ENCODE measurements at places on chromosomes 13 and 19. TPM values are rescaled to one million over a fixed set of nuclear protein-coding genes. Genes with fewer than 3 reads are reported as not detected.

WDR87 gene
- total RNA-seq: not detected

MYH14 gene
- 84.8 TPM for total RNA-seq

NCAN gene
- total RNA-seq: not detected

ZFP30 gene
- total RNA-seq: 15.1 TPM

GIPR gene
- 1.2 TPM for total RNA-seq

RUBCNL gene
- 3.9 TPM for total RNA-seq

IFNL1 gene
- total RNA-seq: not detected

SIGLEC8 gene
- not detected for total RNA-seq

DNA sequence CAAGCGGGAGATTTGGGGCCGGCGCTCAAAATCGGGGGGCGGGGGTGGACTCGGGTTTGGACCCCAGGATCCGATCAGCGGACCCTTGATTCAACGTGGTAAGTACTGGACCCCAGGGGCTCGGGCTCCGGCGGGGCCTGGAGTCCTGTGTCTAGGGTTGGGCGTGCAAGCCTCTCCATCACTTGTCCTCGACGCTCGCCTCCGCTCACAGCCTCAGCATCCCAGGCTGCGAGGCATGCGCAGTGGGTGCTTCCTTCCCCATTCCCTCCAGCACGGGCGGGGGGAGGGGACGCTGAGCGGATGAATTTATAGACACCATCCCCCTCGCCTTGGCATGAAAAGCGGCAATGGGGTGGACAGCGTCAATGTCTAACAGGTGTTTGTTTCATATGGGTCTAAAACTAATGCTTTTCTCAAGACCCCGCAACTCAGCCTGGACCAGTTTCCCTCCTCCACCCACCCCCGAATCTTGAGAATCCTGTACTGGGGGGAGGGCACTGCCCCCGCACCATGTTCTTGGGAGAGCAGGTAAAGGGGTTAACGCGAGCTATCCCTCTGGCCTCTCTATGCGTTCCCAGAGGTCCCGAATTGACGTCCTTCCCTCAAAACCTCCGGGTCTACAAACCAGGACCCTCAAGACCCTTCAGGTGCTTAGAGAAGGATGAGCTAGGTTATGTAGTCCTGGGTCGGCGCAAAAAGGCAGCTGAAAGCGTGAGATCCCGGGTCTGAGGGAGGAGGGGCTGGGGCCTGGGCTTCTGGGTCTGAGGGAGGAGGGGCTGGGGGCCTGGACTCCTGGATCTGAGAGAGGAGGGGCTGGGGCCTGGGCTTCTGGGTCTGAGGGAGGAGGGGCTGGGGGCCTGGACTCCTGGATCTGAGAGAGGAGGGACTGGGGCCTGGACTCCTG is 579 bp downstream of the CPT1C start:
- H3K27ac ChIP-seq: no peak overlapping the region
- peak overlapping the region; percentile 57 for H3K4me3 ChIP-seq
- H3K4me1 ChIP-seq: peaks cover 27% of the 10 kb centered on the region
- peak; percentile 79 for DNase-seq
- peaks cover 8% of the 10 kb centered on the region for H3K36me3 ChIP-seq

DNA sequence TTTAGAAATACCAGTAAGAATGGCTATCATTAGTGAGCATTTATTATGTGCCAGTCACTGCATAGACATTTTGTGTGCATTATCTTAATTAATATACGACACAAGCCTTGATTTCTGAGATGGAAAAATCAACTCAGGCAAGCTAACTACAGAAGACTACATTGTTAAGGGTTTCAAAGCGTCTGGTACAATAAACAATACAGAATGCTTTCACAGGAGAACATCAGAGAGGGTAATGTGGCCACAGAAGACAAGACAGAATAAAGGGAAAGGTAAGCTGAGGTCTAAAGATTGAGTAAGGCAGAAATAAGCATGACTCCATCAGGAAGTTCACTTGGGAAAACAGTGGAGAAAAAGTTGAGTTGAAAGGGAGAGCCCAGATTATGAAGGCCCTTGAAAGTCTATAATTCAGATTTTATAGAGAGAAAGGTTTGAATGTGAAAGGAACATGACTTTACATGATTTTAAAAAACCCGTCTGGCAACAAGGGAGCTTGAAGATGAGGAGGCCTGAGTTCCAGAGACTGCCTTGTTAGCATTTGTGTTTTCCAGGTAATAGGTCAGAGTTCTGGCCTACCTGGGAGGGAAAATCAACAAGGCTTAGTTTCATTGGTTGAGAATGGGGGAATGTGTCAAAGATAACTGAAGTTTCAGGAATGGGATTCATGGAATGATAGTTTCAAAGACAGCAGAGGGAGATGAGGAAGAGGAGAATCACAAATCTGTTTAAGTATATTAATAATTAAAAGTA is 1.8 kb upstream of the MBNL2 start:
- no peaks in the 10 kb centered on the region for H3K36me3 ChIP-seq
- H3K4me1 ChIP-seq: peaks cover 25% of the 10 kb centered on the region
- H3K27ac ChIP-seq: peak overlapping the region; percentile 21
- no peaks in the 10 kb centered on the region for H3K27me3 ChIP-seq

- peak overlapping the region; percentile 11 for H3K4me3 ChIP-seq
- DNase-seq: no peak
- no peaks in the 10 kb centered on the region for H3K27me3 ChIP-seq
- peak overlapping the region; percentile 74 for H3K27ac ChIP-seq
- peaks cover 70% of the 10 kb centered on the region for H3K4me1 ChIP-seq
These were observed 14.7 kb downstream of the UBAC2 start for GRCh38 chr13:99215184-99215830.

- DNase-seq: no peak
- no peak overlapping the region for H3K4me3 ChIP-seq
- H3K27ac ChIP-seq: no peak overlapping the region
- H3K27me3 ChIP-seq: no peaks in the 10 kb centered on the region
- H3K36me3 ChIP-seq: peaks cover 4% of the 10 kb centered on the region
These were observed 134.3 kb downstream of the UGGT2 start for GRCh38 chr13:95918860-95919259.

GRCh38 chr13:101121608-101122007 is 294.7 kb downstream of the NALCN start:
- no peak for DNase-seq
- no peaks in the 10 kb centered on the region for H3K27me3 ChIP-seq
- H3K36me3 ChIP-seq: no peaks in the 10 kb centered on the region
- H3K4me1 ChIP-seq: no peaks in the 10 kb centered on the region

GRCh38 chr19:14559916-14560775 is 11.7 kb downstream of the NDUFB7 start:
- H3K4me1 ChIP-seq: peaks cover 87% of the 10 kb centered on the region
- H3K27me3 ChIP-seq: no peaks in the 10 kb centered on the region
- H3K4me3 ChIP-seq: no peak overlapping the region
- peaks cover 12% of the 10 kb centered on the region for H3K36me3 ChIP-seq
- no peak for DNase-seq

- no peaks in the 10 kb centered on the region for H3K27me3 ChIP-seq
- no peaks in the 10 kb centered on the region for H3K4me1 ChIP-seq
- no peak for DNase-seq
- H3K27ac ChIP-seq: no peak overlapping the region
- no peak overlapping the region for H3K4me3 ChIP-seq
These were observed 109.2 kb downstream of the PCDH17 start for GRCh38 chr13:57740719-57741118.

- H3K36me3 ChIP-seq: peaks cover 38% of the 10 kb centered on the region
- peaks cover 38% of the 10 kb centered on the region for H3K4me1 ChIP-seq
- no peak for DNase-seq
- H3K4me3 ChIP-seq: peak overlapping the region; percentile 80
- no peaks in the 10 kb centered on the region for H3K27me3 ChIP-seq
These were observed 1.4 kb upstream of the PRKD2 start for GRCh38 chr19:46718157-46718933.
